ENCODE measurements at places on chromosomes 4 and X.

- DNase-seq: no peak
Measured at GRCh38 chrX:154484255-154485149, 1.9 kb downstream of the UBL4A start.

GRCh38 chrX:97326456-97326855, 442.7 kb downstream of the RPA4 start:
- no peak for DNase-seq

- no peak for DNase-seq
Measured at GRCh38 chrX:24479924-24480323, 14.8 kb downstream of the PDK3 start.

- DNase-seq: no peak
Measured at GRCh38 chr4:54645830-54646229, 11.9 kb upstream of the KIT start.

DNA sequence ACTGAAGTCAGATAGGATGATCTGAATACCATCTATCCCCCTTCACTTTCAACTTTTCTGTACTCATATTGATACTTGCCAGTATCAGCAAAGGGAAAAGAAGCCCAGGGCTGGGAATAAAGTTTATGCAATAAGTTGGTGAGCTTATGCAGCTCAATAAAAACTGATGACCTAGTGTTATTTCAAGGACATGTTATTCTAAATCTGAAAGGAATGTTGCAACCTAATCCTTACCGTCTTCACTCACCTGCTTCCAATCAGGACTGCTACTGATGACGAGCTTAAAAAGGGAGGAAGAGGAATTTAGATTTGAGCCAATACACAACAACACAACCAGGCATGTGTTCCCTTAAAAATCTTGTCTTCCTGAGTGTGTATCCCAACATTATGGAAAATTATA, 419.9 kb downstream of the SPRY1 start:
- DNase-seq: no peak

DNA sequence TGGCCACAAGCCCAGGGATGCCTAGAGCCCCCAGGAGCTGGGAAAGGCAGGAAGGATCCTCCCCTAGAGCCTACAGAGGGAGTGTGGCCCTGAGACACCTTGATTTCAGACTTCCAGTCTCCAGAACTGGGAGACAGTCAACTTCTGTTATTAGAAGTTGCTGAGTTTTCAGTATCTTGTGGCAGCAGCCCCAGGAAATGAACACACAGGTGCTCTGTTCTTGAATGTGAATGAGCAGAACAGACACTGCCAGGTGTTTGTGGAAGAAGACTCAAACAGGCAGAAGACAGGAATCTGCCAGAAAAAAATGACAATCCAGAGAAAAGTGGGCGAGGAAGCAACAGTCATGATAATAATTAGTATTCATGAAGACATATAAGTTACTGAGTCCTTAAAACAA, 64.5 kb upstream of the STS start:
- no peak for DNase-seq

GRCh38 chrX:125627676-125628075, 308.0 kb downstream of the TEX13C start:
- no peak for DNase-seq

- DNase-seq: no peak
Measured at GRCh38 chr4:43607827-43608461, 715.4 kb downstream of the GRXCR1 start.

- DNase-seq: no peak
Measured at GRCh38 chr4:28545986-28546385, 1685.3 kb downstream of the STIM2 start.

DNA sequence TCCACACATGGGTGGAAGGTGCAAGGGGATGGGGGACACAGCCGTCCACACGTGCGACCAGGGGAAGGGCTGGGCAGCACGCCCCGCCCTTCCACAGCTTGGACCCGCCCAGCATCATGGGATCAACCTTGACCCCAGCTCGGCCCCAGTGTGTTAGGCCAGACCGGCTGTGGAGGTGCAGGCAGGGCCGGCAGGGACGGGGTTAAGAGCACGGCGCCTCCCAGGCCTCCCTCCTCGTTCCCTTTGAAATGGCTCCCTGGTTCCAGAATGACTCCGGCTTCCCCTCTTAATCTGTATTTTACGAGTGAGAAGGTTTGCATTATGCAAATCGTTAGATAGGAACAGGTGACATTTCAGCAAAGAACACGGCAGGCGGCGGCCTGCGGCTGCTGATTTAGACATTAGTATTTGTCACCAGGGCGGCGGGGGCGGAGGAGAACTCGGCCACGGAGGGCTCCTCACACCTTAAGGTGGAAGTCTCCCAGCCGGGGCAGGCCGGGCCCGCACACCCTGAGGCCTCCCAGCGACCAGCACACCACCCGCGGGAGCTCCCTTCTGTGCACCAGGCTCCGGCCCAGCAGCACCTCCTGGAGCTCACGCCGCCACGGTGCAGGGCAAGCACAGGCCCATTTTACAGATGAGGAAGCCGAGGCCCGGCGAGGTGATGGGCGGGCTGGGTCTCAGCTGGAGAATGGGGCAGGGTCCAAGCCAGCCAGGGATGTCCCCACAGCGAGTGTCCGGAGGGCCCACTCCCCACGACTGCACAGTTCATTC, 116.1 kb downstream of the FAM53A start:
- DNase-seq: no peak

- DNase-seq: no peak
Measured at GRCh38 chr4:120865985-120866384, 56.5 kb downstream of the PRDM5 start.
